Liver (tissue), 10 donors: ENCODE measurements at places on chromosomes 7 and 10. TPM values are rescaled to one million over a fixed set of nuclear protein-coding genes. Genes with fewer than 3 reads are reported as not detected.

- DNase-seq, result no peak
- no peak overlapping the region for H3K27ac ChIP-seq
- no peak overlapping the region for H3K4me3 ChIP-seq
Observed at GRCh38 chr10:74841265-74841973, 15.0 kb downstream of the KAT6B start.

DNA sequence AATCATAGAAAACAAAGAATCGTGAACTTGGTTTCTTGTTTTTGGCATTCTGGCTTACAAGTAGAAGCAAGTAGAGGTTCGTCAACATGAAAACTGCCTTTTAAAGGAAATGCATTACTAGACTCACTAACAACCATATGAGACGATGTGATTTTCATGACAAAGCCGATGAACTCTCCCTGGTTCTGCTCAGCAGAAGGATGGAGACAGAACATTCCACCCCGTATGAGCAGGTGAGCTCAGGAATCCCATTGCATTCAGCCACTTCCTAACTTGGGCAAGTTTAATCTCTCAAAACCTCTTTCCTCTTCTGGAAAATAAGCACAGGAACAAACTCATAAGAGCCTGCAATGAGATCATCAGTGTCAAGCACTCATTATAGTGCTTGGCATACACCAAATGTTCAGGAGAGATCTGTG lies 57.4 kb upstream of the SVIL start:
- H3K27me3 ChIP-seq, result no peaks in the 10 kb centered on the region
- H3K4me1 ChIP-seq, result peaks cover 3% of the 10 kb centered on the region
- DNase-seq, result no peak
- H3K36me3 ChIP-seq, result no peaks in the 10 kb centered on the region
- no peak overlapping the region for H3K4me3 ChIP-seq

DNA sequence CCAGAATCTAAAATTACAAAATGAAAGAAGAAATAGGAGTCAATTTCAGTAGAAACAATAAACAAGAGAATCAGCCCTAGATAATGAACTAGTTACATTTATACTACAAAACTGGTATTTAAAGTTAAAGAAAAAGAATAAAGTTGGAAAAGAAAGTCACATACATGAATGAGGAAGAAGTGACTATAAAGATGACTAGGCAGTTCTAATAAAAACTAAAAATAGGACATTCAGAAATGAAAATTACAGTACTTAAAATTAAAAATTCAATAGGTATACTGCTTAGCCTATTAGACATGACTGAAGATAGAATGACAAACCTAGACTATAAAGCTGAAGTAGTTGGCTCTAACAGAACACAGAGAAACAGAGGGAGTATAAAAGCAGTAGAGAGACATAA lies 108.8 kb downstream of the AHR start:
- H3K4me3 ChIP-seq, result no peak overlapping the region
- no peaks in the 10 kb centered on the region for H3K27me3 ChIP-seq
- no peaks in the 10 kb centered on the region for H3K36me3 ChIP-seq
- no peak for DNase-seq

- H3K4me1 ChIP-seq, result no peaks in the 10 kb centered on the region
- H3K36me3 ChIP-seq, result no peaks in the 10 kb centered on the region
- peaks cover 2% of the 10 kb centered on the region for H3K27me3 ChIP-seq
- DNase-seq, result no peak
Observed at GRCh38 chr10:126169899-126170298, 218.4 kb downstream of the ADAM12 start.

DNA sequence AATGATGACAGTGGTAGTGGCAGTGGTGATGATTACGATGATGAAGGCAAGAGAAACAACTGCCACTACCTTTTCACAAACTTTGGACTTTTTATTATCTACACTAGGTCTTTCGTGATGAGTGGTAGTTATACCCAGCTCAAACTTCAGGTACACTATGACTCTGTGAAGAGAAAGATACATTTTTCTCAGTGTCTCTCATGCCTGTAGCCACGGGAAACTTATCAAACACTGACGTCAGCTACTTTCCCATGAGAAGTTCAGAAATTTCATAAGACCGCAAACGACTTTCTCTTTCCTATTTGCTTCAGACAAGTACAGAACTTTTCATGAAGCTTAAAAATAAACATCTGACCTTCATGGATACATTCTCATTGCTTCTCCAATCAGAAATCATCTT lies 57.0 kb downstream of the CALD1 start:
- H3K4me3 ChIP-seq, result no peak overlapping the region
- no peak overlapping the region for H3K27ac ChIP-seq
- no peaks in the 10 kb centered on the region for H3K36me3 ChIP-seq
- no peak for DNase-seq
- H3K4me1 ChIP-seq, result peaks cover under 1% of the 10 kb centered on the region

GRCh38 chr7:1368682-1369571 lies 90.3 kb downstream of the MICALL2 start:
- no peaks in the 10 kb centered on the region for H3K4me1 ChIP-seq
- H3K36me3 ChIP-seq, result no peaks in the 10 kb centered on the region
- H3K4me3 ChIP-seq, result no peak overlapping the region
- no peak overlapping the region for H3K27ac ChIP-seq

GRCh38 chr7:8973601-8974000 lies 540.2 kb downstream of the NXPH1 start:
- DNase-seq, result no peak
- H3K27me3 ChIP-seq, result no peaks in the 10 kb centered on the region
- H3K36me3 ChIP-seq, result no peaks in the 10 kb centered on the region

- H3K27me3 ChIP-seq, result no peaks in the 10 kb centered on the region
- no peaks in the 10 kb centered on the region for H3K36me3 ChIP-seq
- no peaks in the 10 kb centered on the region for H3K4me1 ChIP-seq
- no peak overlapping the region for H3K4me3 ChIP-seq
Observed at GRCh38 chr10:83835945-83836745, 303.2 kb upstream of the GHITM start.

The IFIT2 gene
- total RNA-seq, result 5.5 TPM

The UCN3 gene
- total RNA-seq, result not detected

The PLEKHA8 gene
- total RNA-seq, result 5.4 TPM

The ATOH7 gene
- 0.33 TPM for total RNA-seq

The NRBF2 gene
- 26.0 TPM for total RNA-seq

The LBX1 gene
- total RNA-seq, result not detected
